ENCODE measurements at places on chromosomes 3 and 15.

GRCh38 chr3:190588570-190588969 is 74.7 kb downstream of the IL1RAP start:
- no peak for DNase-seq

DNA sequence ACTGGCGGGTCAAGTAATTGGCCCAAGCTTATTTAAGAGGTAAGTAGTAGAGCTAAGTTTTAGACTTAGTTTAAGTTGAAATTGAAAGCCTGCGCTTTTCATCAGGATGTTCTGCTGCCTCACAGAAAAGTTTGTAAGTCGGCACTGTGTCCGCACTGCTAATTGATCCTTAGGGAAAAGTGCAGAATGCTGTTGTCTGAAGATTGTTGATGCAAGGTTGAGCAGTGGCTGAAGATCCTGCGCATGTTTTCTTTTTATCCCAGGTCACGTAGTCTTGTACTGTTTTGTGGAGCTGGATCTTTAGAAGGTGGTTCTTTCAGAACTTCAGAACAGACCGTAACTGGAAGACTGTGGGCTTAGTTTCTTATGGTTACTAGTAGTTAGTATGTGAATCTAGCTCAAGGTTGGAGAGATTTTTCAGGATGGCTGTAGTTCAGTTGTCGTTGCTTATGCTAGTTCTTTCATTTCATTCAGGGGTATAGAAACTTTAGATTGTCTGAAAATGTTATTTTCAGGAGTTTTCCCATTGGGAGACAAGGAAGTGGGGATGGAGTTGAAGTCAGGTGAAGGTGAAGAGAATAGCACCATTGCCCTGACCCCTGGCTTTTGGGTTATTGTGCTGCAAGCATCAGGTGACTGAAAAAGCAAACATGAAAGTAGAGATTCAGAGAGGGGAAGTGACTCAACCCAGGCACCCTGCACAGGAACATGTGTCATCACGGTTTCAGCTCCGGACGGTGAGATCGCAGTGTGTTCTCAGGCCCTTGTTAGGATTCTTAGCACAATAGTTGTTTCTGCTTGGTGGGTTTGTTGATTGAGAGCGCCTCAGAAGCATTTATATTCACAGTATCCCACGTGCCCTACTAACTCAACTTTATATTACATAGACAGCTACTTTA is 32.8 kb downstream of the AKAP13 start:
- peak; percentile 71 for DNase-seq

GRCh38 chr3:184154885-184155643 is at the start of gene DVL3:
Gene DVL3, plus strand, starts transcription at chr3:184155377. Its CDS starts 259 bp downstream, at chr3:184155636.
- DNase-seq = peak; percentile 58

DNA sequence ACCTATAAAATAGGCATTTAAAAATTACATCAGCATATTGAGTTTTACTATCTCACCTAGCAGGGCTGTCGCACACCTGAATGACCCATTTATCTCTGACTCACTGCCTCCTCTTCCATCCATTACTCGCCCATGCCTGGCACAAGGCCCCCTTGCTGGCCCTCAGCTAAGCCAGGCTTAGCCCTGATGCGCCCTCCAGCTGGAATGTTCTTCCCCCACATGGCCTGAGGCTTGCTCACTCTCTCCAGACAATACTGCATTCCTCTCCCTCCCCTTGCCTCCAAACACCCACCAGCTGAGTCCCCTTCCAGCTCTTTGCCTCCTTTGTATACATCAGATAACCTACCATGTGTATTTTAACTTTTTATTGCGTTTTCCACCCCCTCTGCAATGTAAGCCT is 7.2 kb downstream of the SH3BP5 start:
- DNase-seq = peak; percentile 85

- no peak for DNase-seq
Measured at GRCh38 chr15:100196326-100197058, 145.3 kb downstream of the ADAMTS17 start.

DNA sequence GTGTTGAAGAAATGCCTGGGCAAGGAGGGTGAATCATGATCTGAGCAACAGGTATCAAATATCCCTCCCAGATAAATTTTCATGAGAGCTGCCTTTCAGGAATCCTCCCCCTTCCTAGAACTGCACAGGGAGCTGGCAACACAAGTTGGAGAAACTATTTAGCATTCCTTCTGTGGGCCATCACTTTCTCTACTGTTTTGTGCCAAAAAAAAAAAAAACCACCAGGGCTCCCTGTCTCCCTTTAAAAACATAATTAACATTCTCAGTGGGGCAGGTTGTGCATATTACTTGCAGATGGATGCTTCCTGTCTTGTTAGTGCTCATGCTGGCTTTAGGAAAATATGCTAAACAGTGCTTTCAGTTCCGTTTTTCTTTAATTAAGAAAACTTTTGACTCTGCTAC is 234.9 kb upstream of the LMCD1 start:
- DNase-seq = peak; percentile 55

DNA sequence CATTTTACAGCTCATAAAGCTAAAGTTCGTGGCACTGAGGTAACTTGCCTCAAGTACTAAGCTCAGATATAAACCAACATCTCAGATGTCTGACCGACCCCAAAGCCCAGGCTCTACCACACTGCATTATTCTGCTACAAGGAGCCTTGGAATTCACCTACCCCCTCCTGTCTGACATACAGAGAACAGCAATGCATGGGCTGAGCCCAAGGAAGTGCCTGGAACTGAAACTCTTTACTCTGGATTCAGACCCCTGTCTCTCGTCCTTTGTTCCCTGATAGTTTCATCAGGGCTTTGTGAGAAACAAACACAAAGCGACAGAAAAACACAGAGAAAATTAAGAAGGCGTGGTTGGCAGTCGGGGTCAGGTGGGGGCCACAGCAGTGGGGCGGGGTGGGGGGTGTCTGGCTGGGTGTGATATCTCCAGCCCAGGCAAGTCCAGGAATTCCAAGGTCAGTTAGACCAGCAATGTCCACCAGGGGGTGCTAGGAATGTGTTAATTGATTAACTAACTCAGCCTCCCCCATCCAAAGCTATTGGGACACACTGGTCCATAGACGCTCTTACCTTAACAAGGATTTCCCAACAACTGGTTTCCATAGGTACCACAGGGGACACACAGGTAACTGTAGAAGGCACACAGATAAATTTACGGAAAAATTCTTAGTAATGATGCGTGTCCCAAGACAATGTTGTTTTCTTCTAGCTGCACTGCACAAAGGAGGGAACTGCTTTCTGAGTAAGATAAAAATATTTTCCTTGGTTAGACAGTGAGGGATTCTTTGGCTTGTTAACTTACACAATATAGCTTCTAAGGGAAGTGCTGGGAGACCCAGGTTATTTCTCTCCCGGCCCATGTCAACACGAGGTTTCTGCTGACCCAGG is 18.8 kb upstream of the SSUH2 start:
- DNase-seq = peak; percentile 74

- DNase-seq = no peak
Measured at GRCh38 chr3:133884887-133885711, 10.6 kb downstream of the RAB6B start.

- no peak for DNase-seq
Measured at GRCh38 chr3:39453134-39453533, 14.3 kb upstream of the MOBP start.

DNA sequence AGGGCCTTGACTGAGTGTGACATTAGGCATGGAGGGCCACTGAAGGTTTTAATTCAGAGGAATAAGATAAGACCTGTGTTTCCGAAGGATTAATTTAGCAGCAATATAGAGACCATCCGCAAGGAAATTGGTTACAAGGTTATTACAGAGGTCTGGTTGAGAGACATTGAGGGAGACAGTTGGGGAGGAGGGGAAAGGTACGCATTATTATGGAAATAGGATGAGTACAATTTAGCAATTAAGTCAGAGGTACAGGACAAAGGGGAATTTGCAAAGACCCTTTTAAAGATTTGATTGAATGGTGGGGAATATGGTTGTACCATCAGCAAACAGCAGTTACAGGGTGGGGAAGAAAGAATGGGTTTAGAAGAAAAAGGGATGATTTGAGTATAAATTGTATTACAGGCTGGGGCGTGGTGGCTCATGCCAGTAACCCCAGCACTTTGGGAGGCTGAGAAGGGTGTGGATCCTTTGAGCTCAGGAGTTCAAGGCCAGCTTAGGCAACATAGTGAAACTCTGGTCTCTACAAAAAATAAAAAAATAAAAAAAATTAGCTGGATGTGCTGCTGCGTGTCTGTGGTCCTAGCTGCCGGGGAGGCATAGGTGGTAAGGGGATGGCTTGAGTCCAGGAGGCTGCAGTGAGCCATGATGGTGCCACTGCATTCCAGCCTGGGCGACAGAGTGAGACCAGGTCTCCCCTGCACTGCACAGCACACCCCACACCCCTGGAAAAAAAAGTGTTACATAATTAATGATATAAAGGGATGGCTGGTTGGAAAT is 11.3 kb downstream of the ARL8B start:
- DNase-seq = no peak

GRCh38 chr15:63378946-63379345 is 2.7 kb downstream of the CA12 start:
- no peak for DNase-seq

DNA sequence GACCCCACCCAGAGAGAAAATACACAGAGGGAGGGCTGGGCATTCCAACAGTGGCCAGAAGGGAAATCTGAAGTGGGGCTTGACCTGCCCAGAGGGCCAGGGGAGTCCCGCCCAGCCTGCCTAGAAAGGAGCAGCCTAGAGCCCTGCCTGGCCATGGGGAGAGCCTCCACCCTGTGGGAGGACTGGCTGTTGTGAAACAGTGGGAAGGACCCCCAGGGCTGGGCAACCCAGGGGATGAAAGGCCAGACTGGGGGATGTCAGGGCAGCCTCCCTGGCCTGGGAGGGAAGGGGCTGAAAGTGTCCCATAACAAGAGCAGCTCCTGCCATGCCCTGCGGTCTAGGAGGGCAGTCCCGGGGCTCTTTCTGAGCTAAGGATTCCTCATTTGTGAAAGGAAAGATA is 69.0 kb downstream of the SLC12A8 start:
- DNase-seq = no peak

- DNase-seq = peak; percentile 87
Measured at GRCh38 chr15:67196672-67197363, 57.6 kb downstream of the AAGAB start.

DNA sequence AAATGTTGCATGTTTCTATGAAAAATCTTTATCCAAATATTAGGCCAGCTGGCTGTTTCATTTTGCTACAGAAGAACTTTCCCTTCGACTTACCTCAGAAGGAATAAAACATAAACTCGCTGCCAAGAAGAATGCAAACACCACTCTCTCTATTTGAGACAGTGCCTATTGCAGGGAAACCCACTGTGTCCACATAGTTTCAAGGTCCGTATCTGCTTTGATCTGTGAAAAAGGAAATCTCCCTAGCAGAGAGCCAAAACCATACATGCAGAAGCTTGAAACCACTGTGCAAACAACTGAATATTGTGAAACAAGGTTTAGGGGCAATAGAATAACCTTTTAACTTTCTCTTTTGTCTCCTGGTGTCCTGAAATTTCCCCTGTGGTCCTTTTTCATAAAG is 35.0 kb upstream of the CAPN7 start:
- no peak for DNase-seq

GRCh38 chr3:44685128-44685800 is 27.2 kb upstream of the ZNF502 start:
- DNase-seq = peak; percentile 81

DNA sequence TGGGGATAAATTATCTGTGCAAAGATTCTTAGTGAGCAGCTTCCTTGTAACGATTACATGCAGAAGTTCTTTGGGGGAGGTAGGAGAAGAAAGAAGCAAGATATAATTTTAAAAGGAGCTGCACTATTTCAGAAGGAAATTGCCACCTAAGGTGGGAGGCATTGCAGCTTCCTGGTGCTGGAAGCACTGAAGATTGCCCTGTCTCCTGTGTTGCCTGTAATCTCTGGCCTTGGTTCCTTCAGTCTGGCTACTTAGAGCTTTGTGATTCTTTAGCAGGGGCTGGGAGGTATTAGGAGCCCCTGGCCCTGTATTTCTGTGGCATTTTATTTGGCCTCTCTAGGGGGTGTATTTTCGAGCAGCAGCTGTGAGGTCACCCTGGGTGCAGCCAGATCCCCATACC is 35.5 kb downstream of the CACNA2D3 start:
- DNase-seq = no peak

DNA sequence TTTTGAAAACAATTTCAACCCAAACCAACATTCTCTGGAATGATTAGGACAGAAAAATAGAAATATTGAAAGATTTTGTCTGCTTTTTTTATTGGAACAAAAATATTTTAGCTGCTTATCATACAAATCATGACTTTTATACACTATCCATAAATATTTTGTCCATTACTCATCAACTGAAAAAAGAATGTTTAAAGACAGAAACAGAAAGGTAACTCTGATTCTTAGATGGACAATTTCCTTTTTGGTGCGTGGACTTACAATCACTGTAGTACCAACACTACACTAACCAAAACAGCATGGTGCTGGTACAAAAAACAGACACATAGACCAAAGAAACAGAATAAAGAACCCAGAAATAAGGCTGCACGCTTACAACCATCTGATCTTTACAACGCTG is 582.8 kb upstream of the CCDC54 start:
- DNase-seq = peak; percentile 25

DNA sequence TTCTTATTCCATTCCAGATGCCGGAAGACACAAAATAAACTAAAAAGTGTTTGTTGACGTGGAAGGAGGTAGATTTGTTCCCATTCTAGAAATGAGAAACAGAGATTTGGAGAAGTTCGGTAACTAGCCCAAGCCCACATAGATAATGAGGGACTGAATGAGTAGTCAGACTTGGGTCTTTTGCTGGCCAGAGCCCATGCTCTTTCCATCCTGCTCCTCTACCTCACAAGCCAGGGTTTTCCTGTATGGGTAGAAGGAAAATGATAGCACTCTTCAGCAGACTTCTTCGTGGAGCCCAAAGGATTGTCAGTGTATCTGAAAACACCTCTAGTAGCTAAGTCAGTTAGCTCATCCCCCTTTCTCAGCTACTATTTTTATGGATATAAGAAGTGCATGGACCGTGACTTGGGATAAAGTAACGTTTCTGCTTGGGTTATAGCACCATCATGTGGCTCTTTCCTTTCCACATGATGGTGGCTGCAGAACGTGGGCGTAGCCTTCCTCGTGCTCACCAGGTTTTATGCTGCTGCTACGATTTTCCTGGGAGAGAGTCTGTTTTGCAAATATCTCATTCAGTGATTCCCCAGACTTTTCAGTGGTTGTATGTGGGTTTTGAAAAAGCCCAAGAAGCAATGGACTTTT is 84.6 kb downstream of the DGKG start:
- peak; percentile 64 for DNase-seq

DNA sequence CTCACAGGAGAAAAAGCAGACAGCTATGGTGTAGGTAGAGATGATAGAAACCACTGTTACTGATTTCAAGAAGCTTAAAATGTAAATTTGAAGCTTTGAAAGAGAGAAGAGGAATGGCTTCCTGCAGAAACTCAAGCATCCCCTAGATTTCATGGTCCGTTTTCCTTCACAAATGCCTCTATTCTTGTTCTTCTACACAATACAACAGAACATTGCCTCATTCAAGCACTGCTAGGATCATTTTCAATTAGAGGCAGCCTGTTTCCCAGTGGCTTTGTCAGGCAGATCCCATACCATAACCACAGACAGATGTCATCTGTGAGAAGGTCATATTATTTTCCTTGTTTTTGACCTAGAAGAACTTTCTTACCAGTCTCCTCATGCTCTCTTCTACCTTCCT is 77.9 kb upstream of the SPRED1 start:
- DNase-seq = no peak

GRCh38 chr3:128503164-128503651 is 10.2 kb upstream of the GATA2 start:
- no peak for DNase-seq
